ENCODE measurements at places on chromosomes 6 and 20.

DNA sequence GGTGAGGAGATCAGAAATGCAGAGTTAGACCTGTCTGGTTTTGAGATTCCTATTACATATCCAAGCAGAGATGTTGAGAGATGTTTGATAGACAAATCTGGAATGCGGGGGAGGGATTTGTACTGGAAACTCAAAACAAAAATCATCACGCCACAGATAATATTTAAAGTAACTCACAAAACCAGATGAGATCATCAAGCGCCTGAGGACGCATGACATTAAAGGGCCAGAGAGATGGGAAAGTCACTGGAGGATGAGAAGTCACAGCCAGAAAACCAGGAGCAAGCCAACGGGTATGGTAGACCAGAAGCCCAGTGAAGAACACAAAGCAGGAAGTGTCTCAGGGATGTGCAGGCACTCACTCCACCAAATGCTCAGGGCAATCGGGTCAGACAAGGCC is 87.7 kb downstream of the DLL1 start:
- no peak for DNase-seq

DNA sequence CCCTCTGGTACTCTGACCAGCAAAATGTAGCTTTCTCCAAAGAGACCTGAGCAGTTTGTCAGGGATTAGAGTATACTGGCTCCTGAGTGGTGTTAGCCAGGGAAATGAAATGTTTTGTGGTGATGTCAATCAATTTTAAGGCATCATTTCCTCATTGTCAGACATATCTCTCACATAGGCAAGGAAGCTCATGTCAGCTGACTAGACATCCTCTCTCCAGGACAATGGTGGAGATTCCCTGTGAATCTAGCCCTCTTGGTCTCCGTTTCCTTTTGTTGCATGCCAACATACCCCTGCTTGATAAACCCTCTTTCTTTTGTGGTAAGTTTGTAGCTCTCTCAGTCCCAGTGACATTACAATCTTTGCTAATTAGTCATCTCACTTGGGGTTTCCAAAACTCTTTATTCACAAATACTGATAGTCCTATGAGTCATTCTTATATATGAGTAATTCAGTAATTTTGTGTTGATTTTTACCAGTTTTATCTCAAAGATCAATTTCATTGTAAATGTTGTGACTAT is 135.6 kb upstream of the PTPRK start:
- no peak for DNase-seq

- DNase-seq: peak; percentile 9
Observed at GRCh38 chr6:35161266-35161665, 20.1 kb upstream of the TCP11 start.

GRCh38 chr6:90393232-90393884 is 96.7 kb upstream of the BACH2 start:
- peak; percentile 54 for DNase-seq

DNA sequence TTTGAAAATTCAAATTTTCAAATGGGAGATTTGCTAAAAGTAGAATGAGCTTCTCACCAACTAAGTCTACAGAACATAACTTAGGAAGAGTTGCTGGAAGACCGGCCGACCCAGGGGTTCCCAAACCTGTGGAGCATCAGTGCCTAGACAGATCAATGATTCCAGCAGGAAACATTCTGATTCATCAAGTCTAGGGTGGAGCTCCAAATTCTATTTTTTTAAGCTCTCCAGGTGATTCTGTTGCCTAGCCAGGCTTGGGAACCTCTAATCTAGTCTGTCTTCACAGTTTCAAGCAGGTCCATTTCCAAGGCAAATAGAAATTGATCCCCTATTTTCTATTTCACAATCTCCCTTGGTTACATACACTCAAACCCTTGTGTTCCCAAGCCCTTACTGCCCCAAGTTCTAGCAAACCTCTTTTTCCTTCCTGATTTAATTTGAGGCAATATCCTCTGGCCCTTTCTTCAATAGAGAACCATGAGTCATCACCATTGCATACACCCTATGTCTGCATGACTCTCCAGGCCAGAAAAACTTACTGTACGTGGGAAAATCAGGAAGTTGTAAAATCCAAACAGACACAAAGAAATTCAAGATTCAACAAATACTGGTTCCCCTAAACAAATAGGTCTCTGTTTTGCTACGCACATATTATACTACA is 8.9 kb downstream of the ATXN1 start:
- DNase-seq: peak; percentile 70
